Activated T-cell treated with anti-CD3 and anti-CD28 coated beads, Interleukin-2, amount 50 U/mL, for 24 hours (primary cell): ENCODE measurements at places on chromosomes 16 and 17.

DNA sequence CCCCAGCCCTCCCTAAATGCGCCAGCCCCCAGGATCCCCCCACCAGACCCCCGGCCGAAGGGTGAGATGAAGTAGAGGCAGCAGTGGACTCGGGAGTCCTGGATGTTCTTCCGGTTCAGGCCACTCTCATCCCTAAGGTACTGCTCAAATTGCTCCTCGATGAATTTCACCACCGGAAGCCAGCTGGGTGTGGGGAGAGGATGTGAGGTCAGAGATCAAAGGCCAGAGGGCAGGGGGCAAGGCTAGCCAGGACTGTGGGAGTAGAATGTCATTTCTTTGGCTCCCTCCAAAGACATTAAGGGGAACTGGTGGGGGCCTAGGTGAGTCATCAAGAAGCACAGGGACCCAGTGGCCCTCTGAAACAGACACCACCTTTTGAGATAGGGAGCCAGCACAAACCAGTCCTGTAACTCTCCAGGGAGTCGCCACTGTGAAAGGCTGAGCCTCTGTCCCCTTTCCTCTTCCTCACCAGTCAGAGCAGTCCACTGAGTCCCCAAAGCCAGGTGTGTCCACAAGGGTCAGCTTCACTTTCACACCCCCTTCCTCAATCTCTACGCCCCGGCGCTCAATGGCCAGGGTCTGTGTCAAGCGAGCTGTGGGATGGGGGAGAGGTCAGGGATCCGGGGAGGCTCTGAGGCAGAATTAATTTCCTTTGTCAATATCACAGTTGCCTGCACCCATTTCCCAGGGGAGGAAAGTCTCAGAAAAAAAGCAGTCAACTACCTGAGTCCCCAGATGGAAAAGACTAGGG, 895 bp downstream of the SEPTIN1 start:
- no peak for DNase-seq

DNA sequence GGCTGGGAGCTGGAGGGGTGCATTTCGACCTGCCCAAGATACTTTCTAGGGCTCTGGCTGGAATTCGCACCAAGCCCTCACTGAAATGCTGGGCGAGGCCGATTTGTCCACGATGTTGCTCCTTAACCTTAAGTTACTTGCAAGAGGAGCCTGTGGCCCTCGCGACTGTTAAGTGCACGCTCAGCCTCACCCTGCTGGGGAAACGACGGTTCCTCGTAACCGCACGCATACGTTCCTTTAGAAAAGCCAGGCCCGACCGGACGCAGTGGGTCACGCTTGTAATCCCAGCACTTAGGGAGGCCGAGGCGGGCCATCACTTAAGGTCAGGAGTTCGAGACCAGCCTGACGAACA, 607 bp upstream of the NCOR1 start:
- DNase-seq = no peak

DNA sequence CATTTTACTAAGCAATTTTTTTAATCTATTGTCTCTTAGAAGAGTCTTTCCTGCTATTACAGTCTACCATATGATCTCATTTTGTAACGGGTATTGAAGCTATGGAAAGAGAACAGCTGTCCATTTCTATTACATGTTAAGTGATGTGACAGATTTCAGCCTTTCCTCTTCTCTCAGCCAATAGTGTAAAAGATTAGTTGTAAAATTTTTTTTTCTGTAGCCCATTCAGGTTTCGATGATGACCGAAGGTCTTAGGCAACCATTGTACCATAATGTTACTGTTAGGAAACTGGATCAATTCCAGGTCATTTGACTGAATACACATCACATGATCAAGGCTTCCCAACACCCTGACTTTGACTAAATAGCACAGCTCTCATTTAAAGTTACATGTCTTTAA, 147.6 kb upstream of the HLF start:
- no peak for DNase-seq

- no peak for DNase-seq
Observed at GRCh38 chr17:52233176-52233575, 74.7 kb upstream of the CA10 start.

DNA sequence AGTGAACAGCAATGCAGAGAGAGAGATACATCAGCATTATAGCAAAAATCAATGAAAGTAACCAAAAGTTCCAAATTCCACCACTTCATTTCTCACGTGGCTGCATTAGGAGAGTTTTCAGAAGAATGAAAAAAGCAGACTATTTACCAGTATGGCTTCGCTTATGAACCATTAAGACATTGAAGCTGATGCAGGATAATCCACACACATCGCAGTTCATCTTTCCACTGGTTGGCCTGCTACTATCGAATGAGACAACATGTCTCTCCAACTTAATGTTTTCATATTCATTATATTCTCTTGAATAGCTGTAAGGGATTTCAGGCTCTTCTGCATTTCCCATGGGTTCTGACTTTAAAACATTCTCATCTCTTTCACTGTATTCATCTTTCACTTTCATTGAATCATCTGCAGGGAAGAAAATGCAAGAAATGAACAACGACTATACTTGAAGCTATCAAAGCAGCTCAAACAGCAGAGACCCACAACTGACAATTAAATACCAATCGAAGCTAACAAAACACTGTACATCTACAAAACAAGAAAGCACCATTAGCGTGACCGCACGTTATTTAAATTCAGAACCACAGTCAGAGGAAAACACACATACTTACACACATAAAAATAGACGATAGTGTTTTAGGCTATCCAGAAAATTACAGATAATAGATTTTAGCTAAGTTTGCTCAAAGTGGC, 54.9 kb downstream of the GRB7 start:
- no peak for DNase-seq

GRCh38 chr17:7217113-7217987, 2.3 kb downstream of the DLG4 start:
- peak; percentile 53 for DNase-seq

DNA sequence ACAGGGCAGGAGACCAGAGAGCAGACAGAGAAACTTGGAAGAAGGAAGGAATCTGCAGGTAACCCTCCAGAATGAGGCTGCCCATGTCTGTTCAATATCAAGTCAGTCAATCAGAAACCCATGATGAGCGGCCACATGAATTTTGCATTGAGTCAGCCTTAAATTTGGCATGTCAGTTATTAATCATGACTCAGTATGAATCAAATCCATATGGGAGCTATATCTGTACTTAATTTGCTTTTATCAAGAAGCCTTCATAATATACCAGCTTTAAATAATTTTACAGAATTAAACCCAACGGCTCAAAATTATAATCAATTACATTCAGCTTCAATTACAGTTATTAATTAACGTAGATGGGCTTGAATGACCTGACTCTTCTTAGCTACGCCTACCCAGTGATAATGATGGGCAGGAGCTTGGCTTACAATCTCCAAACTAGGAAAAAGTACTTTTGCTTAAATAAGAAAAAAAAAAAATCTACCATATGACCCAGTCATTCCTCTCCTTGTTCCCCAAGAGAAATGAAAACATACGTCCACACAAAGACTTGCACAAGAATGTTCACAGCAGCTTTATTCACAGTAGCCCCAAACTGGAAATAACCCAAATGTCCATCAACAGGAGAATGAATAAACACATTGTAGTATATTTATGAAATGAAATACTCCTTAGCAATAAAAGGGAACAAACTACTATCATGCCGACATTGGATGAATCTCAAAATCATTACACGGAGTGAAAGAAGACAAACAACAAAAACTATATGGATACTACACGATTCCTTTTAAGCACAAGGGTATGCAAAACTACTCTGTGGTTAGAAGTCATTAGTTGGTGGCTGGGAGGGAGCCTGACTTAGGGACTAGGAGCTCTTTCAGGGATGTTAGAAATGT, 48.6 kb downstream of the SLC39A11 start:
- no peak for DNase-seq

GRCh38 chr16:50842013-50842505, 100.2 kb downstream of the CYLD start:
- DNase-seq = no peak

DNA sequence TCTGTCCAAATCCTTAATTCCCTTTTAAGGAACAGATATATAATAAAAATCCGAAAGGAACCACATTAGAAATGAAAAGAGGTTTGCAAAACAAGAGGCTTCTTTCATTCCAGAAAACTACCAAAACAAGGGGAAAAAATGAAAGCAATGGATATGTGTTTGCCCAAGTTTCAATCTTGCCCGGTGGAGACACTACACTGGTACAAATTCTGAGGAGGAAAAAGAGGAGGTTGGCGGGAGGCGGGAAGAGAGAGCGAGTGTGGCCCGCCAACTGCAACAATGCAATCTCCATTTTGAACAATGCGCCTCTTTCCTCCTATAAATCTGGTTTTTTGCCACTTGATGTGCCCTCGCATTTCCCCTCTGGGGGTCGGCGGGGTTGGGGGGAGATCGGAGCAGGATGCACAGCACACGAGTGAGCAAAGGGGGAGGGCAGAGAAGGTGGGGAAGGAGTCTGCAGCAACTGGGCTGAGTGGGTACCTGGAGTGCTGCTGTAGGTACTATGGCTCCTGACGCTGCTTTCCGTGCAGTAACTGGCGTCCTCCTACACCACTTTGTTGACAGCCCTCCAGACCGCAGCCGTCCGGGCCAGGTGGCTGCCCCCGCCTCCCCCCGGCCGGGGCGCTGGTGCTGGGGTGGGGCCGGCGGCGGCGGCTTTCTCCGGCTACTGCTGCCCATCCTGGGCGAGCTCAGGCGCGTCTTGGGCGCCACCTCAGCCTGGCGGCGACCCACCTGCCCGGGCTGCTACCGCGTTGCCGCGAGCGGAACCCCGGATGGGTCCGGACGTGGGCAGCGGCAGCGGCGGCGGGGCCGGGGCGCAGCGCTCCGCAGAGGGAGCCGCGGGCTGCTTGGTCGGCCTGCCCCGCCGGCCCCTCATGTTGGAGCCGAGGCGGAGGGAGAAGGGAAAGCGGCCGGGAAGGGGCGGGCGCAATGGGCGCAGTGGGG, 93.8 kb upstream of the PLEKHM1 start:
- peak; percentile 85 for DNase-seq

DNA sequence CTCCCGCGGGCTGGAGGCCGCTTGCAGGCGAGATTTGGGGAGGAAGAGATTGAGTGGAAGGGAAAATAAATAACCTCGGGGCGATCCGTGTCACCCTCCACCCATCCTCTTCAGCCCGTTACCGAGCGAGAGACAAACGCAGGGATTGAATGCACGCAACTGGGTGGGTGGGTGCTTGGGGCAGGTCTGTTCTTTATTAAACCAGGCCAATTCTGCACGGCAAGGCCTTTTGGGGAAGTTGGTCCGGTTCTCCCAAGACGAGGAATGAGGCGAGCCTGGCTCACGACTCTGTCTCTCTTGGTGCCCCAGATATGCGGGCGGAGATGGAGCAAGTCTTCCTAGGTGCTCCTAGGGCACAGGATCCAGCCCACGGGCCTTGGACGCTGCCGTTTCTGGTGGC, 396 bp upstream of the HOXB7 start:
- no peak for DNase-seq

DNA sequence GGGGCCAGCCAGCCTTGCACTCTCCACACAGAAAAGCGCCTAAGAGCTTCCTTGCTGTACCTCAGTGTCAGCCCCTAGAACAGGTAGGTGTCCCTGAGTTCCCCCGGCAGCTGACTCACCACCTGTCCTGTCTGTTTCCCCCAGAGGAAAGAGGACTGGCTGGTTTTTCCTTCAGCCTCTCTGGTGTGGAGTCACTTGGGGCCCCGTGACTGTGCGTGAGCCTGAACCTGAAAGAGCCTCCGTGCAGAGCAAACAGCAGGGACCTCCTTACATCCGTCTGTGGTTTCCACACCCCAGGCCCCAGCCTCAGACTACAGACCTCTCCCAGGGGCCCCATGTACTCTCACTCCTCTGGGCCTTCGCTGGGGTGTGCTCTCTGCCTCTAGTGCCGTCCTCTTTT, 87.8 kb downstream of the GNAO1 start:
- peak; percentile 64 for DNase-seq

DNA sequence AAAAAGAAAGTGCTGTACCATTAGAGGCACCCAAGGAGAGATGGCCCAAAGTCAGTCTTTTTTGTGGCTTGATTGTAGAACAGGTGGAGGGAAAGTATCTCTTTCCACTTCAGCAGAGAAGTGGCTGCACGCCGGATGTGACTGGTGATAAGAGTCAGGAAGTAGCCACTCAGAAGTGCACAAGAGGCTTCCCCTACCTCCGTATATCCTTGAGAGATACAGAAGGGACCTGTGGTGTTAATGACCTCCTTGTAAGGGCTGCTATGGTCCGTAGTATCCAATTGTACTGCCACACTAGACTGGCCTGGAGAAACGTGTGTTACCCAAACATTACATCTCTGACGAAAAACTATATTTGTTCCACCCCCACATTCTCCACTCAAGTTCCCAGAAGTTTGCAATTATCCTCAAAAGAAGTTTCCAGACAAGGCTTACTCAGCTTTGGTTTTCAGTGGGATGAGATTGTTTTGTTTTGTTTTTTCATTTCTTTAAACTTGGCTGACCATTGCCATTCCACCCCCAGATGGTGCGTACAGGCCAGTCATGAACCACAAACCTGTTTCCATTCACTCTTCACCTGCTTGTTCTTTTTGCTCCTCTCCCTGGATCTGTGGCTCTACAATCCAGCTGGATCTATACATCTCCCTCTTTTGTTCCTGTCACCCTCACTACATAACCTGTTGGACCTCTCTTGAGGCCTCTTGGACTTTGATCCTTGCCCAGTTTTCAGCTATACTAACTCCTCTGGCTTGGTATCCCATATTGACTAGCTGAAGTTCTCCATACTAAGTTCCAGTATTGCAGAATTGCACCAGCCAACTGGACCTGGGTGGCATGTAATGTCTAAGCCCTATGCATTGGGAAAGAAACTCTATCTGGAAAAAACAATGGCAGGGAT, 20.7 kb upstream of the MED13 start:
- DNase-seq = no peak

DNA sequence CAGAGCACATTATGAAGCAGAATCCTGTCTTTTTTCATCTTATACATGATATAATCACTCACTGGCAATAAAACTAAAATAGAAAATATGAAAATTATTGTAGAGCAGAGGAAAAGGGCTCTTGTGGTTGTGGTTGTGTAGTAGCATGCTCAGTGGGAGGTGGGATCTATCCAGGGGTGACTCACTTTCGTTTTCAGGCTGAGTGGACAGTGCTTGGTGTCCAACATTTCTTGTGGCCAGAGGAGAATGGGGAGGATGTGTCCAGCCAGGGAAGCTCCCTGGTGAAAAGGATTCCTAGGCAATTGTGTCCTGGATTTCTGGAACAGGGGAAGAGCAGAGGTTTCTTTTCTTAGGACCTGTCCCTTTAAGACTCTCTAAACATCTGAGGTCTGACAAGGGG, 31.9 kb upstream of the CPHXL start:
- no peak for DNase-seq

DNA sequence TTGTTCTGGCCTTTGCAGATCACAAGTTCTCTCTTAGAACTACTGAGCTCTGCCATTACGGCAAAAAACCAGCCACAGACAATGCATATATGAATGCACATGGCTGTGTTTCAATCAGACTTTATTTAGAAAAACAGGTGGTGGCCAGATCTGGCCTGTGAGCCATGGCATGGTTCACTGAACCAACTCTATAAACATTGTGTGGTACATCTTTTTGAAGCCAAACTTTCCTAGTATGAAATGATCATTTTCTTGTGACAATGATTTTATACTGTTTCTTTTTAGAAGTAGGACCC, 65.9 kb upstream of the AMZ2 start:
- no peak for DNase-seq

- DNase-seq = no peak
Observed at GRCh38 chr16:12158428-12158827, 181.9 kb downstream of the SNX29 start.

GRCh38 chr17:18004345-18004744, 31.7 kb downstream of the DRC3 start:
- DNase-seq = no peak
